ENCODE measurements at places on chromosomes 12 and 14. TPM values are rescaled to one million over a fixed set of nuclear protein-coding genes. Genes with fewer than 3 reads are reported as not detected.

GRCh38 chr12:9347328-9348127, 139.3 kb upstream of the PZP start:
- DNase-seq, result no peak

The RERGL gene
- 5.6 TPM for polyA plus RNA-seq

The KRT71 gene
- not detected for polyA plus RNA-seq

- no peak for DNase-seq
Measured at GRCh38 chr14:34733245-34733644, 18.9 kb upstream of the CFL2 start.

DNA sequence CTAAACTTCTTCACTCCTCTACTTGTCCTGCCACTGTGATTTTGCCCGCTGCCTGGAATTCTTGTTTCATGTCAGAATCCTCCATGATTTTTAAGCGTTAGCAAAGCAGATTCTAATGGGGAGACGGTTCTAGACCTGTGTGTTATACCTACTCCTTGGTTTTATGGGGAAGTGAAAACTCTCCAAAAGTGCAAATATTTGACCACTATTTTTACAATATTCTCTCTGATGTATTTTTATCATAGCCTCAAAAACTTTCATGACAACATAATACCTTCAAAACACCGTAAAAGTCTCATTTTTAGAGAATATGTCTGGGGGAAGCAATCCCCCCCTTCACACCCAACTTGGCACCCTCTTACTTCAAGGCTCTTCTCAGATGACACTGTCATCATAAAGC, 12.9 kb upstream of the KRAS start:
- DNase-seq, result no peak

DNA sequence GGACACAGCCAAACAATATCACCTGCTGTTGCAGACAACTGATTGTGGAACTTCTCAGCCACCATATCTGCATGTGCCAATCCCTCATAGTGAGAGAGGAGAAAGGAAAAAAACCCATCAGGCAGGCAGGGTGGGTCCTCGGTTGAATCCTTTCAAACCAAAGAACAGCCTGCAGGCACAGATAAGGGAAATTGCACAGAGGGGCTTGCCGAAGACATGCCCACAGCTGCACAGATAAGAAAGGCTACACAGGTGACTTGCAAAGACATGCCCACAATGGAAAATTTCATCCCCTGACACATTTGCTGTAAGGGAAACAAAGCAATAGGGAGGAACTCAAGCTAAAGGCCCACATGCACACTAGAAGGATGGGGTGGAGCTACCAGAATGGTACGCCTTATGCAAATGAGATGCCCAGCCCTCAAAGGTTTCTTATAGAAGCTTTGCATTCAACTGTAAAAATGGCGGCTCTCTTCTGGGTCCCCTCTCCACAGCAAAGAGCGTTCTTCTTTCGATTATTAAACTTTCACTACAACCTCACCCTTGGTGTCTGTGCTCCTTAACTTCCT, 170.0 kb upstream of the TMPO start:
- DNase-seq, result no peak

DNA sequence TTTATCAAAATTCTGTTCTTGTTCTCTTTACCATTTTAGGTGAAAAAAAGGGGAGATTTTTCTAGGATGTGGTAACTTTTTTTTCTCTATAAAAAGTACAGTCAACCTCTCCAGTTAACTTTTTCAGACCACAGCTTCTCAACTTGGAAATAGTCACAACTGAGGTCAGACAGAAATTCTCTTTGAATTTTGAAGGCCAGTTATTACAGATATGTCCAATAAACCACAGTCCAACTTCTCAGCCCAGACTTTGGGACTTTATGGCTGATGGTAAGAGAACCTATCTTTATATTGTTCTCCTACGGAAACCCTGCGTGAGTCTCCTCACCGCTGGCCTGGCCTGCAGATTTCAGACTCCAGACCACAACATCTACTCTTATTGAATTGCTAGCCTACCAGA, 176.7 kb downstream of the DACT1 start:
- no peak for DNase-seq

The CLEC12A gene
- polyA plus RNA-seq, result 1.1 TPM

- DNase-seq, result no peak
Measured at GRCh38 chr14:59126714-59127436, 61.6 kb upstream of the DAAM1 start.

DNA sequence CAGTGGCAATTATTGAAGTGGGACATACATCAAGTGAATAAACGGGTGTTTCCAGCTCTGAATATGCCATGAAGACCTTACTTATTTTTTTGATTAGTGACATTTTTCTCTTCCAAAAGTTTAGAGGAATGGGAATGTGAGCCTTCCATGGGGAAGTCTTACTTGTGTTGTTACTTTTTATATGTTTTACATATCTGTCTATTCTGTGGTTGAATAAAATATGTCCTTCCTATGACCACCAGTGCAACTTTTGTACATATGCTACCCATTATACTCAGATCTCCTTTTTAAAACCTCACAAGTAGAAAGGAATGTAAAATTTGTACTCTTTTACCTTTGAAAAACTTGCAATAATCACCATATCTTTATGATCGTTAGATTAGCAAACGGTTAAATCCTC, 132.7 kb downstream of the MSRB3 start:
- DNase-seq, result no peak

- no peak for DNase-seq
Measured at GRCh38 chr12:121520586-121521086, 60.2 kb downstream of the KDM2B start.

GRCh38 chr12:80272387-80272915, 171.6 kb upstream of the PTPRQ start:
- DNase-seq, result no peak

DNA sequence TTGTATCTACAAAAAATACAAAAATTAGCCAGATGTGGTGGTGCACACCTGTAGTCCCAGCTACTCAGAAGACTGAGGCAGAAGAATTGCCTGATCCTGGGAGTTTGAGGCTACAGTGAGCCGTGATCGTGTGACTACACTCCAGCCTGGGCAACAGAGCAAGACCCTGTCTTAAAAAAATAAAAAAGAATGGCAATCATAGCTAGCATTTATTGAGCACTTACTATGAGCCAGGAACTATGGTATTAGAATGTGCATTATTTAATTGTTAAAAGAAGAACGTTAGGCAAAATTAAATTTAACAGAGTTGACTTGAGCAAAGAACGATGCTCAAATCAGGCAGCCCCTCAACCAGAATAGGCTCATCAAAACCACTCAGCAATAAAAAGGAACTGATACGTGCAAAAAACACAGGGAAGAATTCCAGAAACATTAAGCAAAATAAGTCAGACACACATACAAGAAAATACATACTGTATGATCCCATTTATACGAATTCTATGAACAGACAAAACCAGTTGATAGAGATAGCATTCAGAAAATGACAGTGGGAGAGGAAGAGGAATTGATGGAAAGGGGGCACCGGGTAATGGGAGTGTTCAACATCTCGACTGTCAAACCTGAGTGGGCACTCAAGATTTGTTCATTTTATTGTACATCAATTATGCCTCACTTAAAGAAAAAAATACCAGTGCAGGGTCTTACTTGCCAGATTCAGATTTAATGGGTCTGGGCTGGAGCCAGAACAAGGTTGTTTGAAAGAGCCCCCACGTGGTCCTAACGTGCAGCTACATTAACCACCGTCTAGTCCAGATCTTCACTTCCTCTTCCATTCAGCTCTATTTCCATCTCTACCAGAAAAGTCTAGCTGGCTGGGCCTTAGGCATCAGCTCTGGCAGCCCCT, 8.0 kb downstream of the SCNN1A start:
- no peak for DNase-seq

DNA sequence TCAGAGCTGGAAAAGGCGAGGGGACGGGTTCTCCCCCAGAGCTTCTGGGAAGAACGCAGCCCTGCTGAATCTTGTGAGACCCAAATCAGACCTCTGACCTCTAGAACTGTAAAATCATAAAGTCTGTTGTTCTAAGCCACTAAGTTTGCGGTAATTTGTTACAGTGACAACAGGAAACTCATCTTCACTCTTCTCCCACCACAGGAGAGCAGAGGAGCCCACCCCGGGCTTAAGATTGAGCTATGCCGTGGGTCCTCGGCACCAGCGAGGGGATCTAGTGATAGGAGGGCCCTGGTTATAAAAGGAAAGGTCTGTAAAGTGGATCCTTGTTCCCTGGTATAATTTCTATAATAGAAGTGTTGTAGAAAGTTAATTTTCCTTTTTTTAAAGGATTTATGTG, 7.6 kb downstream of the MLXIP start:
- no peak for DNase-seq

DNA sequence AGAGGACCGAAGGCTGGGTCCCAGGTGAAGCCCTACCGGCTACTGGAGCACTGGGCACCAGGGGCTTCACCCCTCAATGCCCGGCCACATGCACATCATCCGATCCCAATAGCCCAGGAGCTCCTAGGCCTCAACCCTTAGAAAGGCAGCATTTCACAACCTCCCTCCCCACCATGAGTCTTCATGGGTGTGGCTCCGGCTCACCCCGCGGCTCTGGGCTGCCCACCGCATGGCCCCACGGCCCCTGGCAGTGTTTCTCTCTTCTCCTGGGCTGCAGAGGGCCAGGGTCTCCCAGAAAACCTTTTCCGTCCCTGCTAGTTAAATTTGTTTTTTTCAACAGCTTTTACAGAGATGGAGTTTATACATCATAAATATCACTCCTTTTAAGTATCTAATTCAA, 28.6 kb upstream of the DLK1 start:
- DNase-seq, result no peak

The BEST3 gene
- polyA plus RNA-seq, result 0.36 TPM

DNA sequence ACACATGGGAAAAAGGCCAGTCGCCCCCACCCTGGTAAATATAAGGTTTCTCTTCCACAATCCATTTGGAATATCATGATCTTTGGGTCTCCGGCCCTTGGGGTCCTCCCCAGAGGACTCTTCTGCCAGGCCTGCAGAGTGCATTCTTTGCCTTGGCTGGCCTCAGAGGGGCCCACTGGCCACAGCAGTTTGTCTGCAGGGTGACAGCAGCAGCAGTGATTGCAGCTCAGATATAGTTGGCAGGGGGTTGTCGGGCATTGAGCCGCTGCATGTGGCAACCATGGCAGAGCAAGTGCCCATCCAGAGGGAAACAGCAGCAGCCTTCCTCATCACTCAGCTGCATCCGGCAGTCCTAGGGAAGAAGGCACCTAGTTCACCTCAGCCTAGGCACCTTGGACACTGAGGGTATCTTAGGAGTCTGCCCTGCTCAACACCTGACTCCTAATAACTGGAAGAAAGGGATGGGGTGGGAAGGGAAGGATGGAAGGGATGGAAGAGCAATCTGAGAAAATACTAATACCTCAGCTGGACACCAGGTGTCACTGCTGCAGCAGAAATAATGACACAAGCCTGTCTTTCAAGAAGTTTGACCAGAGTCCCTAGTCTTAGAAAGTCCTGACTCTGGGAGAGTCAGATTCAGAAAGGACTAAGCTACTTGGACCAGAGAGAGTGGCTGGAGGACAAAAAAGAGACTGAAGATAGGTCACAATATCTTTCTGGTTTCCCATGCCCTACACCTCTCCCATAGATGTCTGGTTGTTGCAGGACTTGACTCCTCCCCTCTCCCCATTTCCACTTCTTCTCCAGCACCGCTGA, 8.9 kb downstream of the AJUBA start:
- DNase-seq, result no peak

GRCh38 chr12:68686595-68687521, at the start of gene NUP107:
NUP107 (plus strand) TSS chr12:68686978; CDS start chr12:68687066, 88 bp downstream.
- peak; percentile 99 for DNase-seq

DNA sequence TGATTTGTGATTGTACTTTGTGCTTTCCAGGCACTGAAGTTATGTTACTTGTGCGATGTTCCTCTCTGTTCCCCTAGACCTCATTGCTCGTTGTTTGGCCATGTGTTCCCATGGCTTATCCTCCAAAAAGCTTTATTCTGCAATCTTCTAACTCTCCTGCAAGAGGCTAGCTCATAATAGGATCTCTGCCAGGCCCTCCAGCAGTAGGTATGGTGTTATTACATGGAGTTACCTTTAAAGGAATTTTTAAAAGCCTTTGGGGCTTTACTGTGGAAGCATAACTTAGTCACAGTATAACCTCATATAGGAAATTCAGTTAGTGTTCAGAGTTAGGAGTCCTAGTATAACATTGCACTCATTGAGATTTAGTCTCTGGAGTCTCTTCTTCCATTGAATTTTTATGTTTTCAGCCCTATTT, 292.3 kb downstream of the RAD51B start:
- no peak for DNase-seq

DNA sequence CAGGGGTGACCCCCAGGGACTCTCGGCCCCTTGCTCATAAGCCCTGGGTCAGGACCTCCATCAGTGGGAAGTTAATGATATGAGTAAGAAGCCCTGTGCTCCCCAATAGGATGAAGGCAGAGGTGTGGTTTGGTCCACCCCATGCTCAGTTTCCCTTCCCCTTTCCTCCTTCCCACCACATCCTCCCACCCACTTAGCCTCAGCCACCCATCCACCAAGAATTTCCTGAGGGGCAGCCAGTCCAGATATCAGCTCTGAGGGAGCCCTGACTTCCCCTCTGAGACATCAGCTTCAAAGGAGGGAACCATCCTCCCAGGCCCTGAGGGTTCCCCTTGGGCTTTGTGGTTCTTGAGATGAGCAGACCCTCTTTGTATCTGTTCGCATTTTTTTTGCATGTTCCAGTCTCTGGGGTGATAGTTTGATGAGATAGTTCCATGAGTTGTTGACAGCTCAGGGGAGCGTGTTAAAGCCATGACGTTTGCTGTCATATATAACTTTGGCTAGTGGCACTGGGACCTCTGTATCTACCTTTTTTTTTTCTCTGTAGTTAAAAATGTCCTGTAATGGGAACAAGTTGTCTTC, 71.2 kb downstream of the LGMN start:
- DNase-seq, result no peak

The ANKS1B gene
- 5.2 TPM for polyA plus RNA-seq

The KRT6C gene
- not detected for polyA plus RNA-seq

The SERPINA3 gene
- polyA plus RNA-seq, result 0.25 TPM

DNA sequence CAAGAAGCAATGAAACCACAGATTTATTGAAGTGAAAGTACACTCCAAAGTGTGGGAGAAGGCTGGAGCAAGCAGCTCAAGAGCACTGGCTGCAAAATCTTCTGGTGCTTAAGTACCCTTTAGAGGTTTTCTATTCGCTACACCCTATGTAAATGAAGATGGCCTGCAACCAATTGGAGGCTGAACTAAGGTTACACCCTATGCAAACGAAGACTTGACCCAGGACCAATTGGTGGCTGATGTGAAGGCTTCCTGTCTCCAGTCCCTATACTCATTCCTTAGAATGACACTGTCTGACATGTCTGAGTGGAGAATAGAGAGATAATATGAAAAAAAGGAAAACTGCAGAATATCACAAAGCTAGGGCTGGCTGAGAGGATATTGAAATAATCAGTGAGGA, 57.2 kb downstream of the ALG10B start:
- DNase-seq, result no peak

DNA sequence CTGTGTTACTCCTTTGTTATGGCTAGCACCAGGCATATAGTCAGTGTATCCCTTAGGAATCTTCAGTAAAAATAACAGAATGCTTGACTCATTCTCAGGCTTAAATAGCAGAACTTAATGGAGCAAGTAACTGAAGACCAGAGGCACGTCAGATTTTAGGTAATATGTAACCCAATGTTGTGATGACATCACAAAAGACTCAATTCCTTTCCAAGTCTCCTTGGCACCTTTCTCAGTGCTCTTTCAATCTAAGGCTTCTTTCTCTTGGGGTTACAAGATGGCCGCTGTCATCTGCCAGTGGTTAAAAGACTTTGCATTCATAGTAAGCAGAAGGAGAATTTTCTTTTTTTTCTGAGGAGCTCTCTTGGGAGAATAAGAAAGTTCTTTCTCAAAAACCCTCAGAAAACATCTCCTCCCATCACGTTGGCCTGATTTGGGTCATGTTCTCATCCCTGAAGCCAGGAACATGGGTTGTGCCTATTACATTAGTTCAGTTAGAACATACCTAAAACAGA, 33.4 kb upstream of the DCN start:
- no peak for DNase-seq
